Activated naive CD8-positive, alpha-beta T cell treated with anti-CD3 and anti-CD28 coated beads for 36 hours (primary cell): ENCODE measurements at places on chromosomes 3 and 15. TPM values are rescaled to one million over a fixed set of nuclear protein-coding genes. Genes with fewer than 3 reads are reported as not detected.

The ANKRD63 gene
- total RNA-seq, result not detected

The CCR8 gene
- total RNA-seq, result not detected

The ACTRT3 gene
- total RNA-seq, result 1.7 TPM

The PGBD4 gene
- total RNA-seq, result 2.8 TPM

The TEX9 gene
- total RNA-seq, result 1.6 TPM

The MKRN2OS gene
- total RNA-seq, result not detected

The APBA2 gene
- total RNA-seq, result 34.1 TPM

The SOX14 gene
- not detected for total RNA-seq

The TPRG1 gene
- 1.1 TPM for total RNA-seq

The MYZAP gene
- not detected for total RNA-seq

The ARL6IP5 gene
- 67.6 TPM for total RNA-seq

The FAM3D gene
- not detected for total RNA-seq

The IL17RE gene
- total RNA-seq, result 1.2 TPM

The NR2E3 gene
- total RNA-seq, result not detected

The FANCD2 gene
- total RNA-seq, result 85.1 TPM

The GATA2 gene
- 0.24 TPM for total RNA-seq

The TRAT1 gene
- total RNA-seq, result 12.3 TPM

The AP3B2 gene
- total RNA-seq, result 0.30 TPM

The CCDC191 gene
- 1.7 TPM for total RNA-seq

The FBXW12 gene
- total RNA-seq, result not detected

The FAM174B gene
- 5.7 TPM for total RNA-seq

The MUC20 gene
- 0.29 TPM for total RNA-seq

The CAPN3 gene
- 1.8 TPM for total RNA-seq

The P3H2 gene
- total RNA-seq, result not detected

The OXNAD1 gene
- total RNA-seq, result 41.8 TPM

The SLC24A5 gene
- not detected for total RNA-seq

The PCSK6 gene
- total RNA-seq, result 4.0 TPM

The ACTC1 gene
- total RNA-seq, result not detected

The CLDN18 gene
- not detected for total RNA-seq

The GOLGA8S gene
- total RNA-seq, result 0.18 TPM

The RBMS3 gene
- total RNA-seq, result 1.6 TPM

The ADAMTS17 gene
- 2.5 TPM for total RNA-seq

The ARNT2 gene
- not detected for total RNA-seq

The ZNF80 gene
- 1.3 TPM for total RNA-seq

The ZNF502 gene
- total RNA-seq, result 3.0 TPM

The CPNE9 gene
- total RNA-seq, result not detected

The EPHA6 gene
- total RNA-seq, result not detected

The CA12 gene
- total RNA-seq, result 0.39 TPM

The FMN1 gene
- 0.14 TPM for total RNA-seq

The UPK1B gene
- not detected for total RNA-seq

The C3orf85 gene
- total RNA-seq, result not detected

The ITIH4 gene
- 4.8 TPM for total RNA-seq

The CHRD gene
- not detected for total RNA-seq
